Lung (tissue), 17 donors: ENCODE measurements at places on chromosomes 7 and 10.

DNA sequence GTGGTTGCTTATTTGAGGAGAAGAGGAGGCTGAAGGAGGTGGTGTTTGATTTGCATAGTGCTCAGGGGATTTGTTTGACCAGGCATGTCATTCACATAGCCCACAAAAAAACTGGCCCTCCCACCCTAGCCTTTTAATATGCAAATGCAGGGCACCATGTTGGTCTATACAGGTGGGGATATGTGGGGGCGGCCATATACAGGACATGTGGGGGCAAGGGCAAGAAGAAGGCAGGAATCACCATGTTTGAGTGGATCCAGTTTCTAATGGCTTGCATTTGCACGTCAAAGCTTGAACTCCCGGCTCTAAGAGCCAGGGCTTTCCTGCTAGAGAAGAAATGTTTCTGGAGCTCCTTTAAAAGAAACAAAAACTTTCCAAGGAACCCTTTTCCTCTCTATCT lies 541.0 kb downstream of the ZWINT start:
- DNase-seq, result no peak

- DNase-seq, result peak; percentile 61
These were observed 31.5 kb downstream of the MTURN start for GRCh38 chr7:30166155-30166840.

GRCh38 chr10:116160271-116160670 lies 112.7 kb downstream of the GFRA1 start:
- DNase-seq, result no peak

GRCh38 chr7:18489624-18490023 lies 5.9 kb upstream of the HDAC9 start:
- no peak for DNase-seq

- no peak for DNase-seq
These were observed 248.7 kb upstream of the TCF7L2 start for GRCh38 chr10:112701211-112701877.

GRCh38 chr7:32116436-32116835 lies 46.2 kb upstream of the PDE1C start:
- DNase-seq, result no peak

GRCh38 chr10:117830787-117831212 lies 215.9 kb downstream of the RAB11FIP2 start:
- DNase-seq, result peak; percentile 8

DNA sequence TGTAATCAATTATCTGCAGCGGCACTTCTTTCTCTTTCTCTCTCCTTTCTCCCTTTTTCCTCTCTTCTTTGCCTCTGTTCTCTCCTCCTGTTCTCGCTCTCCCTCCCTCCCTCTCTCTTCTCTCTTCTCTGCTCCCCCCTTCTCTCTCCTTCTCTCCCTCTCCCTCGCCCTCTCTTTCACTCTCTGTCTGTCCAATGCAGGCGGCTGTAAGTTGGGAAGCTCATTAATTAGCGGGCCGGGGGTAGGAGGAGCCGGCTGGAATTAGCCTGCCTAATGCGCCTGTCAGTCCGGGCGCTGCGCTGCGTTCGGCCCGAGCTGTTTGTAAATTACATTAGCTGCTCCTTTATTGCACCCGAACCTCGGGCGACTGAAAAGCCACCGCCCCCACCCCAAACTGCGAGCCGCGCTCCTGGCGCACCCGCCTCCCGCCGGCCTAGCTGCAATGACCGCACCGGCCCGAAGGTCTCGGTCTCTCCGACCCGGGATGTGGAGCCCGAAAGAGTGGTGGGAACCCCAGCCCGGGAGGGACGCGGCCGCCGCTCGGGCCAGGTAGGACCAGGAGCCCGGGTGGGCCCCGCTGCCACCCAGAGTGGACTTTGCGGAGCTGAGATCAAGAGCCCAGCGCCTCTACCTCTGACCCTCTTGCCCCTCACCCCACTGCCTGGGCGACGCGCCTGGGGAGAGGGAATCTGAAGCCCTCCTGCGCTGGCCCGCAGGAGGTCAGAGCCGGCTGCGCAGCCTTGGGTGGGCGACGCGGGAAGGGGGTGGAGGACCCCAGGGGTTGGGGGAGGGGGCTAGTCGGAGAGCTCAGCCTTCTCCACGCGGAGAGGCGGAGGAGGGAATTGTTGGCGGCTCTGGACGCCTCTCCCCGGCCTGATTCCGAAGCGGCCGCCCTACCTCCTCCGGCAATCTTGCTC lies at the start of gene LBX1:
TSS of gene LBX1 (minus strand) at position 198 of the 917 bp plus-strand sequence. CDS start 648 bp downstream, outside the sequence.
- DNase-seq, result no peak

DNA sequence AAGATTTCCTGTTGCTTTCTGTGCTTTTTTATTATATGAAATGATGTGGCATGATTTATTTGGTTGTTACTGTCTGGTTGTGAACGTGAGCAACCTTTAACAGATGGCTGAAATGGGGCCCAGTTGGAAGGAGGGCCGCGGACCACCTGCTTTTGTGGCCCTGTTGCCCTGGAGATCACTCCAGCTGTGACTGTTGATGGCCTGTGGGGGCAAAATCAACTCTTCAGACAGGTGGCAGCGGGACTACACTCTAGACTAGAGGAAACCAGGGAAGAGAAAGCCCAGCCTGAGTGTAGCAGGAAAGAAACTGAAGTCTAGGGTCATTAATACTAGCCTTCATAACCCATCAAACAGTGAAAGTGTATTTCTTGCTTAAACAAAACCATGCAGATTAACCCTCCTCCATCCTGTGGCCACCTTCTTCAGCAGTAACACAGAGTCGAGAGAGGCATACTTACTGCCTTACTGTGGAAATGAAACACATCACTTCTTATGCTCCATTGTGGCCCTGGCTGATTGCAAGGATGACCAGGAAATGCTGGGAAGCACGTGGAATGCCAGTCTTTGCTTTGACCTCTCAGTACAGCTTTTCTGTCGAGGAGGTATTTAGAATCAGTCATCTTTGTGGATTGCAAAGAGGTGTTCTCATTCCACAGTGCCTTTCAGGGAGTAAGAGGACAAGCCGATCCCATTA lies 80.5 kb downstream of the CCNY start:
- no peak for DNase-seq

GRCh38 chr10:18179891-18180290 lies 39.7 kb downstream of the CACNB2 start:
- DNase-seq, result peak; percentile 93

DNA sequence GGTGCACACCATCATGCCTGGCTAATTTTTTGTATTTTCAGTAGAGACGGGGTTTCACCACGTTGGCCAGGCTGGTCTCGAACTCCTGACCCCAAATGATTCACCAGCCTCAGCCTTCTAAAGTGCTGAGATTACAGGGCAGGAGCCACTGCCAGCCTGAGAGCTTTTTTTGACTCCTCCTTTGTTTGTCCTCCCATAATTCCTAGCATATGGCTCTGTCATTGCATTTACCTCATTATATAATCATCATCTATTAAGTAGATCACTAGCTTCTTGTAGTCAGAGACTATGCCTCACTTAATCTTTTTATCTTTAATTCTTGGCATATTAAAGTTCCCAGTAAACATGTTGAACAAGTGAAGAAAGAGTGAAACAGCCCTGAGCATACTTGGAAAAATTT lies 82.1 kb downstream of the CPEB3 start:
- DNase-seq, result no peak

DNA sequence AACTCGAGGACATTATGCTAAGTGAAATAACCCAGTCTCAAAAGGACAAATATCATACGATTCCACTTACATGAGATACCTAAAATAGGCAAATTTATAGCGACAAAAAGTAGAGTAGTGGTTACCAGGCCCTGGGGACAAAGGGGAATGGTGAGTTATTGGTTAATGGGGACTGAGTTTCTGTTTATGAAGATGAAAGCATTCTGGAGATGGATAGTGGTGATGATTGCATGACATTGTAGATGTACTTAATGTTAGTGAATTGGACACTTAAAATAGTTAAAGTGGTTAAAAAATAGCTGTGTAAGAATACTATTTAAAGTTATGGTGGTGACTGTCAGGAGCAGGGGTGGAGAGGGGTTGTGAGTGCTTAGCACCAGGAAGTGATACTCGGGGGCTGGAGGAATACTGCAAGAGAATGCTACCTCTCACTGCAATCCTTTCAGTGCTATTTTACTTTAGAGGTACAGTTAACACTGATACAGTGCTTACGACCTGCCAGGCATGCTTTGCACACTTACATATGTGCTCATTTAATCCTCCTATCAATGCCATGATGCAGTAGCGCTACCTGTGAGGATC lies 16.7 kb upstream of the TEX36 start:
- no peak for DNase-seq

DNA sequence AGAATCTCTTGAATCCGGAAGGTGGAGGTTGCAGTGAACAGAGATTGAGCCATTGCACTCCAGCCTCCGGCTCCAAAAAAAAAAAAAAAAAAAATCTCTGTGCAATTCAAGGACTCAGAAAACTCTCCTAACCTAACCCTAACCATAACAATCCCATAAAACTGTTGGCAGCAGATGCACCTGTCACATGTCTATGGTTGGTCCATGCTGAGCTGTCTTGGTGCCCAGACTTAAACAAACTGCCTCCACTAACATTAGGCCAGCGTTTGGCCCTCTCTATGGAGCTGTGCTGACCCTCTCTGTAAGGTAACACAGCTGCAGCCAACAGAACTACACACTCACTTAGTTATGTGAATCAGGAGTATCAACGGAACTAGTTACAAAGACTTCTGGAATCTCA lies 132.5 kb upstream of the PTER start:
- no peak for DNase-seq

GRCh38 chr10:105585753-105586152 lies 944.7 kb downstream of the SORCS3 start:
- peak; percentile 29 for DNase-seq
